EH (cell line): ENCODE measurements at places on chromosomes 1 and 21.

GRCh38 chr1:222521299-222522104, 26.4 kb downstream of the HHIPL2 start:
- peak; percentile 59 for DNase-seq

GRCh38 chr1:47527653-47528272, 89.9 kb downstream of the FOXD2 start:
- DNase-seq = peak; percentile 30

DNA sequence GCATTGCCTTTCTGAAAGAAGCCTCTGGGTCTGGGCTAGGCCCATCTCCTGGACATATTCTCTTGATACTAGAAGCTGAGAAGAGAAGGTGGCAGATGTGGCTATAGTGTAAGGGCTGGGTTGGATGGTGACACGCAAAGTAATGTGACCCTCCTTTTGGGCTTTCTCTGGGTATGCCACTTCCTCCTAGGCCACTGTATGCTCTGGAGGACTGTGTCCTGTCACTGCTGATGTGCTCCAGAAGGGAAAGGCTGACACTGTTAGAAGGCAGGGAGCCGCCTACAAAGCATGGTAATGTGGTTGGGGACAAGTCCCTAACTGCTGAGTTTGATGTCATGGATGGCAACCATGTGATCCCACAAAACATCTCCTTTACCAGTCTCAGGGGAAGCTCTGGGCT, 112.1 kb downstream of the BCAR3 start:
- no peak for DNase-seq

- peak; percentile 83 for DNase-seq
These were observed 90.0 kb downstream of the VWA5B1 start for GRCh38 chr1:20380616-20381035.

DNA sequence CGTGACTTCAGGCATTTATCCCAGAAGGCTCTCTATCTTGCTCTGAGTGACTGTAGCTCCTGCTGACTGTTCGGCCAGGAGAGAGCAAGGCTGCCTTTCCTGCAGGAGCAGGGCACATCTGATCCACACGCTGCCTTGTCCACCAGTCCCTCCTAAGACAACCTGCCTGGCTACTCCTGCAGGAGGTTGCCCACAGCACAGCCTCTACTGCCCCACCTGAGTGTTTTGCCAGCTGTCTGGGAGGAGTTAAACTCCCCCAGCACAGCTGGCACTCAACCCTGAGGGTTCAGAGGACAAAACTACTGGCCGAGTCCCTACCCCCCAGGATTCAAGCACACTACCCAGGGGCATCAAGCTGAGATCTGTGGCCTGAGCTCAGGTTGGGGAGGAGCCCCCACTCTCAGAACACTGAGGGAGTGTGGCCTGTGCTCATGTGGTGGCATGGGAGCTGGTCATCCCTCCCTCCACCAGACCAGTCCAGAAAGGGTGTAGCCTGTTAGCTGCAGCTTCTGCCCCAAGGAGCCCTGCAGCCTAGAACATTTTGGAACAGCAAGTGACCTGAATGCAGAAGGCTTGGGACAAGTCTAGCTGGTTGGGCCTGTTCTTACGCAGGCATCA, 237.3 kb downstream of the SLC44A5 start:
- DNase-seq = no peak

DNA sequence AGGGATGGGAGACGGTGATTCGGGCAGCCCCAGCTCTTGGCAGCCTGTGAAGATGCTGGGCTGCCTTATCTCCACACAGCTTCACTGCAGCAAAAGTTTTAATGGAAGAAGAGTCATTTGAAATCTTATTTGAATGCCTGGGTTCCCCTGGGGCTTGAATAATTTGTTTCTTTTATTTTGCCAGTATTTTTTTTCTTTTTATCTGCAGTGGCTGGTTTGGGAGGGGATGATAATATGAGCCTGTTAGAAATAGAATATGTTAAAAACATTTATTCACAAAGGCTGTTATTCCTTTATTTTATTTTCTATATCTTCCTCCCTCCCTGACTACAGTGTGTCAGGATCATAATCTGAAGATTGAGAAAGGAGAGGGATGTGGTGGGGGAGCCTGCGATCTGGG, 103.4 kb downstream of the ARHGEF10L start:
- DNase-seq = no peak

- peak; percentile 3 for DNase-seq
These were observed 30.0 kb downstream of the C2CD2 start for GRCh38 chr21:41923631-41924367.
